ENCODE measurements at places on chromosomes 6 and 20.

DNA sequence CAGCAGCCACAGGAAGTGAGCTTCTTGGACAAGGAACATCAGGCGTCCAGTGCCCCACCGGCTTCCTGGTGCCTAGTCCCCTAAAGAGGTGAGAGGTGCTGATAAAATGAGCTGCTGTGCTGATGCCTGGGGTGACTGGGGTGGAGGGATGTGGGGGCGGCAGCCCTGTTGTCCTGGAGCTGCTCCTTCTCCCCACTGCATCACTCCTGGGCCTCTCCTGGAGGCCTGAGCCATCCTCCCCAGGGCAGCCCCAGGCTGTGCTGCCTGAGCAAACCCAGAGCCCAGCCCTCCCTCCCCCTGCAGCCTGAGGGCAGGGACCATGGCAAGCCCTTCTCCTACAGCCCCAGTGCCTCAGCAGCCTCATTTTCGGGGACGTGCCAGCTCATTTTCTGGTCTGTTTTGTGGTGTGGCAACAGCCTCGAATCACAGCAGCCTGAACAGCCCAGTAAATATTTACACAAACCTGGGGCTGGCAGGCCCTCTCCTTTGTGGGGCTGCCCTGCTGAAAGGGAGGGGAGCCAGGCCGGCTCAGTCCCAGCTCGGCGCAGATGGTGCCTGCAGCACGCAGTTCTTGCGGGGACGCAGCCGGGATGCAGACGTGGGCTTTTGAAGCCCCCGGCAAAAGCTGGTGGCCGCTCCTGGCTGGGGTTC lies 259.9 kb downstream of the DLL1 start:
- no peak for DNase-seq

DNA sequence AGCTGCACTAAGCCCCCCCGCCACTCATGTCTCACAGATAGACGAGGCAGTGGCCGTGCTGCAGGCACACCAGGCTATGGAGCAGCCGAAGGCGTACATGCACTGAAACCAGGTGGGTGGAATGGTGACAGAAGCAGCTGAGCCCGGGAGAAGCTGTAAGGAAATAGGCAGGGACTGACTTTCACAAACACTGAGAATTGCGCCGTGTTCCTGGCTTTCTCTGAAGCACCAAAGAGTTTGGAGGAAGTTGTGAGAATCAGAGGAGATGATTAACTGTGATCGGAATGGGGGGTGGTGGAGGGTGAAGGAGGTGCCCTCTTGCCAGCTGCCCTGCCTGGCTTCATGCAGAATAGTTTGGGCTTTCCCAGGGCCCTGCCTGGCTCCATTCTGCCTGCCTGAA lies 21.6 kb downstream of the TOMM34 start:
- DNase-seq = no peak

DNA sequence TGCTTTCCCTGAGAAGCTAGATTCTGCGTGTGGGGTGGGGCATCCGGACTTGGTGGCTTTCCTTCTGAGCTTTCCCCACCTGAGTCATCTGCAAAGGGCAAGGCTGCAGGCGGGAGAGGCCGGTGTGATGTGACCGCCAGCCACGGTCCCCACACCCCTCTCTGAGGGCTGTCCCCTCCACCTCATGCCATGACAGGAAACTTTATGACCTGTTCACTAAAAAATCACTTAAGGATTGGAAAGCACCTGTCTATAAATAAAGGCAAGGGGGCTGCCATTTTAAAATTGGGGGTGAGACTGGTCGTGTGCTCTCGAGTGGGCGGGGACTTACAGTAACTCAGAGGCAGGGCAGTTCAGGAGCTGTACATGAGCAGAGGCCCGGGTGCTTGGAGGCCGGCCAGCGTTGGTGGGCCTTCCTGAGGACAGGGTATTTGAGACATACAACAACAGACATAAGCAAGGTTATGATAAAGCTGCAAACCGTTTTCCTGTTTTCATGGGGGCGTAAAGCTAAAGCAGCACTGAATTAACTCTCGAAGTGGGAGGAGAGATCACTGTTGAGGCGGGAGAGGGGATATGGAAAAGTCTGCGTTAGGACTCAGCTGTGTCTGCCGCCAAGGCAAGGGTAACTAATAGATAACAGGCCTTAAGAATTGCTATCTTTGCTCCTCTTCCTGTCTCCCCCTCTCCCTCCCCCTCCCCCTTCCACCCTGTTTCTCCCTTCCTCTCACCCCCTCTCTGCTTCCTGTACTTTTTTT lies 16.1 kb upstream of the SERPINB1 start:
- peak; percentile 78 for DNase-seq

DNA sequence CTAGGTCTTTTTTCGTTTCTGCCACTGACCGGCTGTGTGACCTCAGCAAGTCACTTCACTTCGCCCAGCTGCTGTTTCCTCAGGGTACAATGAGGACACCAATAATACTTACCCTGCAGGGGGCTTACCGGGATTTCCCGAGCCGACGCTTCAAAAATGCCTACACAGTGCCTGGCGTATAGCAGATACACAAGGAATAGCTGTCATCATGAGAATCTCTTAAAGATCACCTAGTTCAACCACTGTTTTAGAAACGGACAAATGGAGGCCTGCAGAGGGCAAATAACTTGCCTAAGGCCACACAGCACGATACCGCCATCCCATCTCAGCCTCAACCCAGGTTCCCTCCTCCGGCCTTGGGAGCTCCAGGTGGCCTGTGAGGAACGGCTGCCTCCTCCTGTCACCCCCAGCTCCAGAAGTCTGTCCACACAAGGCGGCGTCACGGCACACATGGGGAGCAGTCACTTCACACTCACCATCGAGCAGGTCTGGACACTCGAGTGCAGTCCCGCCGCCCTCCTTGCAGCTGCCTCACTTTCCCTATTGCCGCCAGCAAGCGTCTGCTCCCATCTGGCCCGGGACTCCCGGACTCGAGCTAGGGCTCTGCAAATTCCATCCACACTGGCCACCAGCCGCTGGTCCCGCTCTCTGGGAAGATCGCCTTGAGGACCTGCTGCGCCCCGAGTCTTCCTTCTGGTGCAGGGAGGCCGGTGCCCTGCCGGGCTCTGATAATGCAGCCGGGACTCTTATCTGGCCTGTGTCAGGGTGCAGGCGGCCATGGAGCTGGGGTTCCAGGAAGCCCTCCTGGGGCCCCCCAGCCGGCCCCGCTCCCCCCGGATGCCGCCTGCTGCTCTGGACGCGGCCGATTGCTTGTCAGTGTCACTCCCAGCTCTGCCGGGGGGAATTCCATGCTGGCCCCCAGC lies at the start of gene RIPOR3:
RIPOR3 (minus strand) TSS at position 893 of the 923 bp plus-strand sequence; CDS start at position 479, 414 bp downstream.
- DNase-seq = no peak

DNA sequence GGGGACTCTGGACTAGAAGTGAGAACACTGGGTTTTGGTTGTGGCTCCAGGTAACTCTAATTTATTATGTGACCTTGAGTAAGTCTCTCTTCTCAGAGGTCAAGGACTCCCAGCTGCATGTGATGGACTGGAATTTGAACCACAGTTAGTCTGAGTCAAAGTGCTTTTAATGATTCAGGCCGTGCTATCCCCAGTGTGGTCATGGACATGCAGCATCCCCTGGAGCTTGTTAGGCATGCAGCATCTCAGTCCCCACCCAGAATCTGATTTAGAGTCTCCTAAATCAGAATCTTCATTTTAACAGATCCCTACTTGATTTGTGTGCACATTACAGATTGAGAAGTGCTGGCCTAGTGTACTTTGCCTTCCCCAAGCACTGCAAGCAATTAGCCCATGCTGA lies 74.2 kb downstream of the TOX2 start:
- no peak for DNase-seq

GRCh38 chr6:3879194-3879952 lies 30.2 kb downstream of the FAM50B start:
- DNase-seq = no peak

- peak; percentile 24 for DNase-seq
Measured at GRCh38 chr20:6122873-6123648, at the start of gene FERMT1. Gene FERMT1 (minus strand): TSS chr20:6123030. CDS start chr20:6119554, 3,476 bp downstream.
